ENCODE measurements at places on chromosomes 16 and 17.

- DNase-seq: peak; percentile 38
These were observed 186.0 kb upstream of the TNRC6C start for GRCh38 chr17:77772461-77772897.

DNA sequence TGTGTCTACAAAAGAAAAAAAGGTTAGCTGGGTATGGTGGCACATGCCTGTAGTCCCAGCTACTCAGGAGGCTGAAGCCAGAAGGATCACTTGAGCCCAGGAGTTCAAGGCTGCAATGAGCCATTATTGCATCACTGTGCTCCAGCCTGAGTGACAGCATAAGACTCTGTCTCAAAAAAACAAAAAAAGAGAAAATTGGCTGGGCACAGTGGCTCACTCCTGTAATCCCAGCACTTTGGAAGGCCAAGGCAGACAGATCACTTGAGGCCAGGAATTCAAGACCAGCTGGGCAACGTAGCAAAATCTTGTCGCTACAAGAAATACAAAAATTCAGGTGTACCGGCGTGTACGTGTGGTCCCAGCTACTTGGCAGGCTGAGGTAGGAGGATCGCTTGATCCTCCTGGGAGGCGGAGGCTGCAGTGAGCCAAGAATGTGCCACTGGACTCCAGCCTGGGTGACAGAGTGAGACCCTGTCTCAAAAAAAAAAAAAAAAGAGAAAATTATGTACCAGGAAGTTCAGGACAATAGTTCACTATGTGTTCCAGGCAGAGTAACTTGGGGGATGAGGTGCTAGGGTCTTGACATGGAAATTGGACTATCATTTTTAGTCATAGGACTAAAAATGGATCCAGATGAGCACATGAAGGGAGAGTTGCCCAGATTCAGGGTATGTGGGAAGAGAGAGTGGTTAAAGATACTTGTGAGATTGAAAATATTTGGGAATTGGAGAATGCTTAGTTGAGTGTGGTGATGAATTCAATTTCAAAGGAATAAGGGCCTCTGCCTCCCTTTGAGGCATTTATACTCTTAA lies 11.0 kb downstream of the ALDH3A2 start:
- DNase-seq: no peak

DNA sequence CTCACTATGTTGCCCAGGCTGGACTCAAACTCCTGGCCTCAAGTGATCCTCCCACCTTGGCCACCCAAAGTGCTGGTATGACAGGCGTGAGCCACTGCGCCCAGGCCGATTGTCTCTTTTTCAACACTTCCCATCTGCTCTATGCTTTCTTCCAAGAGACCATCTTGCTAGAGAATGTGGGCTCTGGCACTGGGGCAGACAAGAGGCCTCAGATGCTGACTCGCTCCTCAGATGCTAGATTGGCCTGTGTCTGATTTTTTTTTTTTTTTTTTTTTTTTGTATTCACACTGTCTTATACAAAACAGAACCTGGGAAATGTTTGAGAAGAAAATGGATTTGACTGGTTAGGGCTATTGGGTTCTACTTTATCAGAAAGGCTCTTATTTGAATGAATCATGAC lies 58.2 kb downstream of the CYB5D2 start:
- no peak for DNase-seq

DNA sequence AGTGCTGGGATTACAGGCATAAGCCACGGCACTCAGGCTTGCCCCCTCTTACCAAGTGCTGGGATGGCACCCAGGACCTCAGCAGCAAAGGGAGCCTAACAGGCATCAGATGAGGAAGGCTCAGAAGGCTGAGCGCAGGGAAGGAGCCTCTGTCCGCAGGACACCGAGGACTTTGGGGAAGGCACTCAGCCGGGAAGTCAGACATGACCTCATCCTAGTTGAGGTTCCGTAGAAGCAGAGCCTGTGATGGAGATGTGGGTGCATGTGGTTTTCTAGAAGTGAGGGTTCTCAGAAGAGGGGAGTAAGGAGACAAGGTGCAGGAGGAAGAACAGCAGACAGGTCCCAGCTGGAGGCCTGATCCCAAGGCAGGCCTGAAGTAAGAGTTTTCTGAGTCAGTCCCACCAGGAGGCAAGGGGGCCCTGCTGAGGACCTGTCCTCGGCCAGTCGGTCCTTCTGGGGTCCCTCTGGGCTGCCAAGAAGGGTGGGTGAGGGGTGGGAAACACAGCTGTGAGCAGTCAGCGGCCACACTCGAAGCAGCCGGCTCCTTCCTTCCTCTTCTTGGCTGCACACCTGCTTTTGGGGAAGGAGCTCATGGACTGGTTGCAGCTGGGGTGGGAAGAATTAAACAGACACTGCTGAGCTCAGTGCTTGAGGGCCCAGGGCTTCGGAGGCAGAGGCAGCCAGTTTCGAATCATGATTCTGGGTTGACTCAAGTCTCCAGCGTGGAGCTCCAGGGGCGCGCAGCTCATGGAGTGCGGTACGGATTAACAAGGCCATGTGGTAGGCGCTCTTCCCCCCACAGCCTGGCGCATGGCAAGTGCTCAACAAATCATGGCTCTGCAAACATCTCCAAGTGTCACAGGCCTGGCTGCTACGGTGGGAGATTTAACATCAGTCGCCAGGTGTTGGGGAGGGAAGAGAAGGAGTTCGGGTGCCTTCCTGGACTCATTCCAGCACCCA lies 38.9 kb upstream of the SNN start:
- no peak for DNase-seq
